ENCODE measurements at places on chromosomes 7 and 10. TPM values are rescaled to one million over a fixed set of nuclear protein-coding genes. Genes with fewer than 3 reads are reported as not detected.

The EPO gene
- total RNA-seq, result not detected

The FAM237B gene
- total RNA-seq, result not detected

The NUPR2 gene
- not detected for total RNA-seq

The WDFY4 gene
- total RNA-seq, result 6.3 TPM

The VWA2 gene
- not detected for total RNA-seq

The MACC1 gene
- total RNA-seq, result under 0.01 TPM

The NPY4R gene
- total RNA-seq, result 0.19 TPM

The IMPDH1 gene
- 74.5 TPM for total RNA-seq

The RNF148 gene
- 1.4 TPM for total RNA-seq

The SRPK2 gene
- total RNA-seq, result 52.6 TPM

The CDC14C gene
- total RNA-seq, result not detected
